ENCODE measurements at places on chromosomes 12 and 14.

GRCh38 chr14:79093531-79093930 lies 923.4 kb downstream of the NRXN3 start:
- DNase-seq = no peak

GRCh38 chr14:51488569-51489220 lies 163.0 kb upstream of the FRMD6 start:
- DNase-seq = no peak

- DNase-seq = no peak
These were observed 9.9 kb downstream of the KMT2D start for GRCh38 chr12:49050507-49051372.

DNA sequence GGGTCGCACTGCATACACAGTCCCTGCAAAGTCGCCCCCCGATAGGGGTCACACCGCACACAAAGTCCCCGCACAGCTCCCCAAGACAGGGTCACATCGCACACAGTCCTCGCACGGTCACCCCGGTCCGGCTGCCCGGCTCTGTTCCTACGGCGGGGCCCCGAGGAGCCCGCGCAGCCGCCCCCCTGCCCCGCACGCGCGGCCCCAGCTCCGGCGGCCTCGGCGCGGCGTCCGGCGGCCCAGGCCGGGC lies 300 bp downstream of the SSH1 start:
- DNase-seq = no peak

- no peak for DNase-seq
These were observed 35.2 kb downstream of the RILPL1 start for GRCh38 chr12:123498126-123498825.

GRCh38 chr12:111395336-111396187 lies 10.2 kb upstream of the SH2B3 start:
- DNase-seq = no peak

DNA sequence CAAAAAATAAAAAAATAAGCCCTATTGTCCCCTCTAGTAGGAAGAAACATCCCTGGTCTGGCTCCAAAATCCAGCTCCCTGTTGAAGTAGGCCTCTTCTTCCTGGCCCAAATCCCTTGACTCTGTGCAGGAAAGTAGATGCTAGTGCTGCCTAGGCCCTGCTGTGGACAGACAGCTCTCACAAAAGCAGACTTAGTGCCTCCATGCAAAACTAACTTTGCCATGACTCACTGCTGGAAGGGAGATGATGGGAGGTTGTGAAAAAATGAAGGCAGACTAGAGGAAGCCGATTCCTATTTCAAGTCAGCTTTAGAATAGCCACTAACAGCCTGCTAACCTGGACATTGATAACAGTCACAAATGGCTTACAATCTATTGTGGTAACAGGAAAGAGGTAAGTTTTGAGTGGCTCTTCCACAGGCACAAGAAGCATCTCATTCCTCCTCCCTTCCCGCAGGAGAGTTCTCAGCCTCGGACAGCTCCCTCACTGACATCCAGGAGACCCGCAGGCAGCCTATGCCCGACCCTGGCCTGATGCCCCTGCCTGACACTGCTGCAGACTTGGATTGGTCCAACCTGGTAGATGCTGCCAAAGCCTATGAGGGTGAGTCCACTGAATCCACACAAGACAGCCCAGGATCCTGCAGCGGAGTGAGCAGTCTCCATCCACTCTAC lies 198.9 kb upstream of the RGS6 start:
- peak; percentile 63 for DNase-seq

GRCh38 chr14:77822741-77823140 lies 22.8 kb downstream of the ADCK1 start:
- no peak for DNase-seq

DNA sequence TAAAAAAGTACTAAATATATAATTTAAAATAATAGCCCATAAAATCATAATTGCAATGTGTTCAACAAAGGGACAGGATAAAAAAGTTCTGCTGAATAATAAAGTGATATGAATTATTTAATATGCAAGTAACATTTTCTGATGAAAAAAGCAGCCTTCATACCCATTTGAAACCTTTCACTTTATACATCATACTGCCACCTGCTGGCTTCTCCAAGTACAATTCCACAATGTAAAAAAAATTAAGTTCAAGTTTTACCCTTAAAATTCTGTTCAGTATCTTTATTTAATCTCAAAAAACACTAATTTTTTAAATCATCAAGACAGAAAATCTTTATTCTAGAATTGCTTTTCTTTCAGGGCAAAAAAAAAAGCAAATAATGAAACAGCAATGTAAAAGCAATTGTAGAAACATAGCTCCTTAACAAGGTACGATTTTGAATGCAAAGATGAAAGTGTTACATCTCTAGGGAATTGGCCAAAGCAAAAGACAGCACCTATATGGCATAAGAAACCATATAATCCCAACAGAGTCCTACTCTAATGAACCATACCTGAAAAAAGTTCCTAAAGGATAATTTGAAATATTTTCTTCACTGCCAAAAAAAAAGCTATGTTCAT lies 15.0 kb downstream of the MDM1 start:
- DNase-seq = no peak
